ENCODE measurements at places on chromosomes 2 and 18.
A peak's percentile ranks its signal among the peaks of the same experiment; 100 is the strongest.

DNA sequence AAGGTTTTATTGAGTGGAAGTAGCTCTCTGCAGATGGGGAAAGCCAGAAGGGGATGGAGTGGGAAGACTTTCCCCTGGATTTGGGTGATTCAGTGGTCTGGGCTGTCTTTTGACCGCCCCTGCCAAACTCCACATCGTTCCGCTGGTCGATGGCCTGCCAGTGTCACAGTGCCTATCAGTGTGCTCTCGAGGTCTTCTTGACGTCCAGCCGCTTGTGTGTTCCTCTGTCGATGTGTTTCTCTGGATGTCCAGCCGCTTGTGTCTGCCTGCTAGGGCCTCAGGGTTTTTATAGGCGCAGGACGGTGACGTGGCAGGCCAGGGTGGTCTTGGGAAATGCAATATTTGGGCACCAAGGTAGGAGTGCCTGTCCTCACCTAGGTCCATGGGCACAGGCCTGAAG is 1371.4 kb upstream of the PIK3C3 start:
- DNase-seq: no peak

DNA sequence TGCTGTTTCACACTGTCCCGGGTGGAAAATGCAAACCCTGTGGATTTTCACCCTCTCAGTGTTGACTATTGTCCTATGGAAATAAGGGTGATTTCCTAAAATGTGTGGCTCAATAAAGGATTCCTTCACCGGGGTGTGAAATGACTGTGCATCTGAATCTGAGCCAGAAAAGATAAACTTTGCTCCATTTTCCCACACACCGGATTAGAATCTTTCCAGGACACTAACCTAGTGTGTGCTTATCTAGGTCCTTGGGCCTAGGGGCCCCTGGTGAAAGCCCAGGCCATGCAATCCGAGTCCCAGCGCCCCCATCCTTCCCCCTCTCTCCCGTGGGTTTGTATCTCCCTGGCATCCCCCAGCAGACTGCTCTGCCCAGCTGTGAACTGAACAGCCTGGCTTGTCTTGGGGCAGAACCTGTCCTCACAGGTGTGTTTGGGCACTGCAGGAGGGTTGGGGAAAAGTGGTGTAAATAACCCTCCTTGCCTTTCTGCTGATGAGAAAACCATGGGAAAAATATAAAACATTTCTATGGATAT is 17.3 kb downstream of the KLHL29 start:
- DNase-seq: no peak

DNA sequence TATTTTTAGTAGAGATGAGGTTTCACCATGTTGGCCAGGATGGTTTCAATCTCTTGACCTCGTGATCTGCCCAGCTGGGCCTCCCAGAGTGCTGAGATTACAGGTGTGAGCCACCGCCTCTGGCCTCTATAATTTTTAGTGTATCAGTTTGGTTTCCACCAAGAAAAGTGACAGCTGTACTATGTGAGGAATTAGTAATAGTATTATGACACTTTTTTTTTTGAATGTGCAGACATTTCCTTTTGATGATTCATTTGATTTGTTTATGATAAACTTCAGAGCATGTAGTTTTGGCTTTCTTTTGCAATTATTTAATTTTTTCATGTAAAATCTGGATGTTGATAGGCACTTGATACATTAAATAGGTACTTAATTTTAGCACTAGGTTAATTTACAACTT is 61.5 kb downstream of the PTPN4 start:
- no peak for DNase-seq

- no peak for DNase-seq
Observed at GRCh38 chr18:63506336-63506646, 29.5 kb downstream of the SERPINB5 start.

DNA sequence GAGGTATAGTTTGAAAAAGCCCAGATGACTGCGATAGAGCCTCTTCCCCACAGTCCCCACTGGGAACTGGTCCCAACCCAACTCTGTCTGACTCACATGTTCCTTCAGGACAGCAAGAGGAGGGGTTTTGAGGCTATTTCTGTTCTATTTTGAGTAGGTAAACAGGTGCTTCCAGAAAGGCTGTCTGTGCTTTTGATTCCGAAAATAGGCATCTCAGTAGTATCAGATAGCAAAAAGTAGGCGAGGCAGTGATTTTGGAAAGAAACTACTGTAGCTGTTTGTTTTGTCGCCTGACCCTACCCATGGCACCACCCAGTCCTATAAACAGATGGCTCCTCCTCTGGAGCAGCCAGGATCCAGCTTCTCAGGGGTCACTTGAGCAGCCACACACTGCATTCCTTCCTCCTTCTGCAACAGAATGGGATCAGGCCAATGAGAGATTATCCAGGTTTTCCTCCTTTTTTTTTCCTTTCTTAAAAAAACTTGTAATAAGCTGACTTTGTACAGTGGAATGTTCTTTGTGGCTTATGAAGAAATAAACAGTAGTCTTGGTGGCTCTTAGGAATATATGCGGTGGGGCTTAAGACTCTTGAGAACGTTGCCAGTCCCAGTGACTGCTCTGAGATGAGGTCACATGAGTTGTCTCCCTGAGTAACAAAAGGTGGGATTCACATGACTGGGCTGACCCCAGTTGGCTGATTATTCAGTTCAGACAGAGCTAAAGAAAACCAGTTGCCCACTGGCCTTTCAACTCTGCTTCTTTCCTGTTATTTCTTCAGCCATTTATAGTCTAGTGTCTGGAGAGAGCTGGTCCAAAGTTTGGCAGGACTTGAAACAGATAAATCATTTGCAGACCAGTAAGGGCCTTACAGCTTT is 98.6 kb downstream of the KCNS3 start:
- DNase-seq: peak; percentile 99

DNA sequence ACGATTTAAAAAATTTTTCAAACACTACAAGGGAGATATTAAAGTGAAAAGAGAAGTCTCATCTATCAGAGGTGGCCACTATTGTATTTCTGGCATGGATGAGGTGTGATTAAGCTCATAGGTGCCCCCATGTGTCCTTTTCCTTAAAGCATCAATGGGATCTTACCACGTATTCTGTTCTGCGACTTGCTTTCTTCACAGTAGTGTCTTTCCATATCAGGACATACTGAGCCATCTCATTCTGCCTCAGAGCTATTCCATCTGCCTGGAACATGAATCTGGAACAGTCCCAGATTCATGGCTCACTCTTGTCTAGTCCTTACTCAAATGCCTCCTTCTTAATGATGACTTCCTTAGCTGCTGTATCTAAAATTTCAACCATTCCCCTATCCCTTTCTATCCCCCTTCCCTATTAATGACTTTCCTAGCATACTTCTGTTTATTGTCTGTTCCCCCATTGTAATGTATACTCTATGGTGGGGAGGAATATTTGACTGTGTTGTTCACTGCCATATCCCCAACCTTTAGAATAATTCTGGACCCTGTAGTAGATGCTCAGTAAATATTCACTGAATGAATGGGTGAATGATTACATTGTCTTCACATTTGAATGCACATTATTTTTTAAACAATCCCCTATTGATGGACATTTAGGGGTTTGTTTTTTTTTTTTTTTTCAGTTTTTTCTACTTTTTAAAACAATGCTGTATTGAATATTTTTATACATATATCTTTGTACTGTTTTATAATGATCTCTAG is 11.1 kb downstream of the STAMBP start:
- DNase-seq: peak; percentile 68

GRCh38 chr2:177123048-177123447 is 89.5 kb upstream of the HNRNPA3 start:
- DNase-seq: no peak

GRCh38 chr2:162058973-162059668 is 14.9 kb downstream of the DPP4 start:
- no peak for DNase-seq

DNA sequence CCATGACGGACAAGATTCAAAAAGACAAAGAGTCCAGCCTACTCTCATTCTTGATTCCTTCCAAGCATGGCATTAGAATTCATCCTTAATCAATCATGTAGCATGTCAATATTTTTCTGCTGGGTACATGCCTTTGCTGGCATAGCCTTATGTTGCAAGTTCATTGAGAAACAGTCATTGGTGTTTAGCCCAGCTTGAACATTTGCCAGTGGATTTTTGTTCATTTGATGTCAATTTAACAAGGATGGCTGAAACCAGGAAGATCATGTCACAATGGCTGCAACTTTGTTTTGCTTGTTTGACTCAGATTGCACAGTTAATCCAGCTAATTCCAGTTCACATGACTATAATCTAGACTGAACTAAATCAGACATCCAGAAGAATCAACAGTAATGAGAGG is 1132.2 kb downstream of the LRP1B start:
- DNase-seq: peak; percentile 81

DNA sequence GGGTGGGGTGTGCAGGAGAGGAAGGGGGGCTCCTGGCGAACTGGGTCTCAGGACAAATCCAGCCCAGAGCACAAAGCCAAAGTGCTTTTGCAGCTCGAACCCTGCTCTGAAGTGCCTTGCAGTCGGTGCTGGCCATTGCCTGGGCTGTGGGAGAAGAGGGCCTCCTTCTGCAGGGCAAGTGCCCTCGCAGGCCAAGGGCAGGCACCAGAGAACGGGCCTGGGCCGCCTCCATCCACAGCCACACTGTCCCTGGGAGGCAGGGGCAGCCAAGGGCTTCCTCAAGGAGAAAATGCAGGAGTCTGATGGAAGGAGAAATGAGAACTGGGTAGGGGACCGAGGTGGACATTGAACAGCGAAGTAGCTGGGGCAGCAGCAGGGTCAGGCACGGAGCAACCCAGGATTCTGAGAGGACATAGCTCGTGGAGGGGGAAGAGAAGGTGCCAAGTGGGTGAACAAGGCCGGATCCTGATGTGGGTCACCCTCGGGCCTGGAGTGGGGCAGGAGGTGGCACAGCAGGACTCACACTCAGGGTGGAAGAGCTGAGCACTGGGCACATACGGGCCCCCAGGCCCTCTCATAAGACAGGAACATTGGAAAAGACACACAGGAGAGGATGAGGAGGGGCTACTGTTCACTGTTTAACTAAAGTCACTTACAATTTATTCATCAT is 312.8 kb upstream of the SALL3 start:
- no peak for DNase-seq

GRCh38 chr18:58314284-58314683 is 270.3 kb downstream of the NEDD4L start:
- DNase-seq: peak; percentile 93

DNA sequence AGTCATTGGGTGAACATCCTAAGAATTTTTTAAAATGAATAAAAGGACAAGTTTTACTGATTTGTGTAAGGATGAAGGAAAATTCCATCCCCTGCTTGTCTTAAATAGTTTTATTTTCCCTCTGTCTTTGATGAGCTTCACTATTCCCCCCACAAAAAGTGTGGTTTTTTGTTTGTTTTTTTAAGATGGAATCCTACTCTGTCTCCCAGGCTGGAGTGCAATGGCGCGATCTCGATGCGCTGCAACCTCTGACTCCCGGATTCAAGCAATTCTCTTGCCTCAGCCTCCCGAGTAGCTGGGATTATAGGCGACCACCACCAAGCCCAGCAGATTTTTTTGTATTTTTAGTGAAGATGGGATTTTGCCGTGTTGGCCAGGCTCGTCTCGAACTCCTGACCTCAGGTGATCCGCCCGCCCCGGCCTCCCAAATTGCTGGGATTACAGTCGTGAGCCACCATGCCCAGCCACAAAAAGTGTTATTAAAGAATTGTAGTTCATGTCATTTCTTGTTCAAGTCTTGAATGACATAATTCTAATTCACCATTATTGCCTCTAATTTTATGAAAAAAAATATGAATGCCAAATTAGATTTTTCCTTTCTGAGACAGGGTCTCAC is 91.7 kb downstream of the AGPS start:
- no peak for DNase-seq

- DNase-seq: no peak
Observed at GRCh38 chr2:74751981-74752851, 81.7 kb upstream of the HK2 start.

- DNase-seq: peak; percentile 94
Observed at GRCh38 chr2:28390241-28390745, 2.4 kb upstream of the FOSL2 start.

DNA sequence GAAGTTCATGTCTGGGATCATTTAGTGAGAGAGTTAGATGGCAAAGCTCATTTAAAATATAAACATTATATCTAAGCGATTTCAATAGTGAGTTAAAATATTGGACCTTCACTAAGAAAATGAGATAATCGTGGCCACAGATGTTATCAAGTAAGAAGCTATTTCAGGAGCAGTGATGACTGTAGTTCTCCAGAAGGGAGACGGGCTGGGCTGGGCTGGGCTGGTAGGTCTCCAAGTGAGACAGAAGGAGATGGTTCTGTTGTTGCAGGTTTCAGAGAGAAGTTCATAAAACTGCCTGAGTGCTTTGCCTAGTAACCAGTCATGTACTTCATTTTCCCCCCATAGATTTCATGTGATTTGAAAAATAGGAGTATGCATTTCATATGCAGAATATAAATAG is 130.1 kb upstream of the DAPL1 start:
- DNase-seq: peak; percentile 14

DNA sequence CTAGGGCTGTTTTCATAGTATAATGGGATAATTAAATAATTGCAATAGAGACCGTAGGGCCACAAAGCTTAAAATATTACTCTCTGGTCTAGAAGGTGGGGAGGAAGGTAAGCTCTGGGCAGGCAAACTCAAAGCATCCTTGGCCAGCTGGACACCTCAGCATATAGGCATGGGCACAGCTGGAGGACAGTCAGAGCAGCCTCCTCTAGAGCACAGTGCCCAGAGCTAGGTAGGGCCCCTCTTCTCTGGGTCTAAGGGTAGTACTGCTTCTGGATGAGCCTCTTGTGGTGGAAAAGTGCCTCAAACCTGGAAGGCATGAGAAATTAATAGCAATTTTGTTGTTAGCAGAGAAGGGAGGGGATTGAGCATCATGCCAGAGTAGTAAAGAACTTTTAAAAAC is 291.3 kb upstream of the FBXO11 start:
- DNase-seq: no peak

DNA sequence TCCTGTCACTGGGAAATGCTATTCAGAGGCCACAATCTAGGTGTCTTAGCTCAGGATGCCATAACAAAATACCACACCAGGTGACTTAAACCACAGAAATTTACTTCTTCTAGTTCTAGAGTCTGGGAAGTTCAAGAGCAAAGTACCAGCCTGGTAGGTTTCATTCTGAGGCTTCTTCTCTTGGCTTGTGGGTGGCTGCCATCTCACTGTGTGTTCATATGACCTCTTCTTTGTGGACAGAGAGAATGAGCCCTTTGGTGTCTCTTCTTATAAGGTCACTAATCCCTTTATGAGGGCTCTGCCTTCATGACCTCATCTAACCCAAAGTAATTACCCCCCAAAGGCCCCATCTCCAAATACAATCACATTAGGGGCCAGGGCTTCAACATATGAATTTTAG is 57.3 kb downstream of the RHOB start:
- no peak for DNase-seq

DNA sequence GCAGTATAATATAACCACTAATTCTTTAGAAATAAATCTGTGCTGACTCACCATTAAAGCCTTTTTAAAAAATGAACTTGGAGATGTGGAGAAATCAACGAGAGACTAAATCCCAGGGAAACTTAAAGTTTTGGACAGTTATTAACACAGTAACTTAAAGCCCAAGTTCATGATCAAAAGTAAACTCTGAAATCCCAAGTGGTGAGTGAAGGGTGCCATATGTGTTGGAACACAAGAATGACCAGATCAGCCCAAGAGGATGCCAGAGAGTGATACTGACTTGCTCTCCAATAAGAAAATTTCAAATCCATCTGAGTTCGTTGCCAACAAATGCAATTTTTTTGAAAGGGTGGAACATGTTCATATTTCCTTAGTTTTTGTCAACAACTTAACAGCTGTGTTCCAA is 838.1 kb upstream of the ACVR2A start:
- DNase-seq: no peak

- DNase-seq: no peak
Observed at GRCh38 chr18:51447351-51448342, 250.2 kb upstream of the MEX3C start.

All from foreskin fibroblast (primary cell).